Right ventricle myocardium superior (tissue), 1 donor: ENCODE measurements at places on chromosomes 7 and 10.
A peak's percentile ranks its signal among the peaks of the same experiment; 100 is the strongest.

DNA sequence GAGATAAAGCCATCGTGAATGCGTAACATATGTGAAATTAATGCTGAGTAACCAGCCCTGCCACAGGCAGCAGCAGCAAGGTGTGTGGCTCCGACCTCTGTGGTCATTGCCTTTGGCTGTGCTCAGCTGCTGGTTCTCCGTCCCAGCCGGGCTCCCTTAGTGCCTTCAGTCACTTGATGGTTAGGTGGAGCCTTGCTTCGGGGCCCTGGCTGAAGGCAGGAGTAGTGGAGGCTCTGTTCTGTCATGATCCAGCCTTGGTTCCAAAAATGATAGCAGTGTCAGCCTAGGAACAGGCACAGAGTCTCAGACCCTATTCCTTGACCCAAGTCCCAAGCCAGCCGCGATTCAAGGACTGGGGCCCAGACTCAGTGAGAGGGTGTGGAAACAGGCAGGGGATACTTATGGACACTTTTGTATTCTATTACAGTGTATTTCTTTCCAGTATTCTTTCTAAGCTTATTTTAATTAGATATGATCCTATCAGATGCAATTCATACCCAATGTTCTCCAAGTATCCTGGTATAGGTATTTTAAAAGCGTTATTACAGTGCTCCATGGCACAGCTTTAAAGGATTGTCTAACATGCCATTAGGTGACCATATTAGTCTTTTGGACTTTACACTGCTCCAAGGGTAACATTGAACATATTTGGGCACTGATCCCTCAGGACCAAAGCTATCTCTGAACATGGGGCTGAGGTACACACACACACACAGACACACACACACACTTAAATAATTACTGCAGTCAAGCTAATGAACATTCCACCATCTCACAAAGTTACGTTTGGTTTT lies 9.0 kb downstream of the SCART1 start:
- DNase-seq: no peak

DNA sequence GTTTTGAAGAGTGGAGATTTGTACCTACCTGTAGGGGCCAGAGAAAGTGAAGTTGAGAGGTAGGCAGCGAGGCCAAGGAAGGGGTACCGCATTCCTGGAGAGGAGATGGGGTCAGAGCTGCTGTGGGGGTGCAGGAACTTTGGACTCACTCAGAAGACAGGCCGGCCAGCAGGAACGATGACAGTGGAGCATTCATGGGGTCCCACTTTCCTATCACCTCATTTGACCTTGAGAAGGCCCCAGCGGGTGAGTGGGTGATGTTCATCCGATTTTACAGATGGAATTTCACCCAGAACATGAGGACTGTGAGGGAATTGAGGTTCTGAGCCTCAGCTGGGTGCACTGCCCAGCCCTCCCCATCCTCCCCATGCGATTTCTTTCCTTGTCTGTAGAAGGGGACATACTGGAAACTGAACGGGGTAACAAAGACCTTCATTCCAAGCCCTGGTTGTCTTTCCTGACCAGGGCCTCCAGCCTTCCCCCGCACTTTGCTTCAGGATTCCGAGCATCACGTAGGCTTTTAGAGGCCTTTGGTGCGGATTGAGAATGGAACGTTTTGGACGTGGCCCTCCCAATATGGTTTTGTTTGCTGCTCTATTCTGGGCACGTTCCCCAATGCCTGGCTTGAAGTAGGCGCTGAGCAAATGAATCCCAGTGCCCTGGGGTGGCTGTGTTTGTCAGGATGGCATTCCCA lies 87.3 kb downstream of the ADCY1 start:
- no peak for DNase-seq

- no peak for DNase-seq
Measured at GRCh38 chr7:25349283-25350017, 121.2 kb upstream of the NPVF start.

GRCh38 chr10:19970717-19971116 lies 154.5 kb downstream of the PLXDC2 start:
- DNase-seq: no peak

- no peak for DNase-seq
Measured at GRCh38 chr10:3702056-3702546, 82.9 kb downstream of the KLF6 start.

GRCh38 chr7:143906895-143907294 lies 4.9 kb upstream of the TCAF1 start:
- DNase-seq: no peak

GRCh38 chr7:39580149-39580874 lies 14.1 kb downstream of the YAE1 start:
- peak; percentile 68 for DNase-seq

GRCh38 chr7:151727579-151728285 lies 149.2 kb downstream of the PRKAG2 start:
- peak; percentile 82 for DNase-seq

GRCh38 chr7:87474533-87475358 lies 734 bp downstream of the ABCB4 start:
- DNase-seq: no peak

DNA sequence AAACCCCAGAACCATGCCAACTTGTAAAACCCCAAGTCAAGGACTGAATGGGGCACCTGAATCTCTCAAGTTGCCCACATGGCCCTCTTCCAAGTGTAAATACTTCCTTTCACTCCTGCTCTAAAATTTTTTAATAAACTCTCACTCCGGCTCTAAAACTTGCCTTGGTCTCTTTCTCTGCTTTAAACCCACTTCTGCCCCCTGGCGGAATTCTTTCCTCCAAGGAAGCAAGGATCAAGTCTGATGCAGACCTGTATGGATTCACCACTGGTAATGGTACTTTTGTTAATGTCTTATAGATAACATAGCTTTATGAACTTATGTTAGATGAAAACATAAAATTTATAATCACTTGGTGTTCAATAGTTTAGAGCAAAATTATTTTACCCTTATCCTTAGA lies 33.8 kb downstream of the SLC16A9 start:
- DNase-seq: no peak
